Eye (tissue), 1 donor: ENCODE measurements at places on chromosomes 1 and 21.

DNA sequence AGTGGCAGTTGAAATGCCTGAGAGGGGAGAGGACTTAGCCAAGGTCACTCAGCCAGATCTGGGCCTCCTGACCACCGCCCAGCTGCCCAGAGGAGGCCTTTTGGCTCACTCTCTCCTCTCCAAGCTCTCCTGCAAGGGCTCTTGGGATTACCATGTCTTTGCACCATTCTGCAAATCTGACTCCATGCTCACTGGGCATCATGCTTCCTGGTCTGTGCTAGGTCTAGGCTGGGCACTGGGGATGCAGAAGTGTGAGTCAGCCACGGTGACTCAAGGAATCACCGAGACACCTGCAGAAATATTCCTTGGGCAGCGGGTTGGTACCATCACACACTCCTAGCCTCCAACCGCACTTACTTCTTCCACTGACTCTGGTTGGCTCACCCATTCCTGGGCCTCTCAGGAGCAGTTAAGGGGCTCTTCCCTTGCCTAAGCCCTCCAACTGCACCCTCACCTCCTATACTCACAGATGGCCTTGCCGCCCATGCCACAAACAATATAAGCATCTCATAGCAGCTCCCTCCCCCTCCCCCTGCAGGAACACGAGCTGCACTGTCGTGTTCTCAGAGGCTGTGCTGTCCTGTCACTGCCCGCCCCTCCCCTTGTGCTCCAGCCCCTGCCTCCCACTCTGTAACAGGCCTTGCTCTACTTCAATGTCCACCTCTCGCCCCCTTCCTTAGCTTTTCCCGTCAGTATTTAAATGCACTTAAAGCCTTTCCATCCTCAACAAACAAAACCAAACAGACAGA is 34.8 kb downstream of the CDCP2 start:
- peak; percentile 47 for DNase-seq

DNA sequence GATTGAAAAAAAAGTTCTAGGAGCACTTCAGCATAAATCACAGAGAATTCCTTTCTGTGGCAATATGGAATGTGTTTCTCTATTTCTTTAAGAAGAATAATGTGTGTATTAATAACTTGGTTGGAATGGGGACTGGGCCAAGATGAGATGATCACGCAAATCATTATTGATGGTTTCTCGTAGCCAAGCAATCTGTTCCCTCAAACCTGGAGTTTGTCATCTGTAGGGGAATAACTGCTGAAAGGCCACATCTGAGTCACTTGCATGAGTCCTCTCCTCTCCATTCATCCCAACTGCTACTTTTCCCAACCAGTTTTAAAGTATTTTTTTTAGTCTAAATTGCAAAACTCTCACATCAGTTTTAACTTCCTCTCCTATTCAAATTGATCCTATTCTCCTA is 480.4 kb downstream of the PLPP3 start:
- no peak for DNase-seq

- DNase-seq = no peak
These were observed 33.0 kb upstream of the ADARB1 start for GRCh38 chr21:45041351-45041805.

DNA sequence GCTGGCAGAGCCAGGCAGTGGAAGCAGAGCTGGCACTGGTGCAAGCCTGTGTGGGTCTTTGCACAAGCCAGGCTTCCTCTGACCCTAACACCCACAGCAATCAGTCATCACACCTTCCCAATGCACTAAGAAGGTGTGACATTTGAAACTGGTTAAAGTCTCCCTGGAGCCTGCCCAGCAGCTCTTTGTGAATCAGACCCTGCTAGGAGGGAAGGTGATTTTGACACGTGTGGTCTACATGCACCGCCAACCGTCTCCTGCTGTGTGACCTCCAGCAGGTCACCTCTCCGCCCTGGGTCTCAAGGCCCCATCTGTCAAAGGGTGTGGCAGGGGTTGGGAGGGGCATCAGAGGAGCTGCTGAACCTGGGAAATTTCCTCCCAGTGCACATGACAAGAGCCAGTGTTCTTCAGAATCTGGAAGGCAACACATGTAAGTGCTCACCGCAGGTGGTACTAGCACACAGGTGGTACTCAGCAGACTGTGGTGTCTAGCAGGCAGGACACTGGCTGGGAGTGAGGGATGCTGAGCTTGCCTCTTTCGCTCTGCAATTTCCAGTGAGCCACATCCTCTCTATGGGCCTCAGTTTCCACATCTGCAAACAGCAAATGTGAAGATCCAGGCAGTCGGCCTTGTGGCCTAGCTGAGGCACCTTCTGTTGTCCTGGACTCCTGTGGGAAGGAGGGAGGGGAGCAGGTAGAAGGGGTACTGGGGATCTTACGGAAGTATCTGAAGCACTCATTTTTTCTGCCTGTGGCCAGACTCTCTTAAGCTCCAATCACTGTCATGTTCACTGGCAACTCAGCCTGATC is 123.2 kb downstream of the DMRTB1 start:
- no peak for DNase-seq

- peak; percentile 35 for DNase-seq
These were observed 41.2 kb upstream of the CFAP298 start for GRCh38 chr21:32653326-32653901.

- no peak for DNase-seq
These were observed 278.6 kb upstream of the LYPLAL1 start for GRCh38 chr1:218895064-218895587.

DNA sequence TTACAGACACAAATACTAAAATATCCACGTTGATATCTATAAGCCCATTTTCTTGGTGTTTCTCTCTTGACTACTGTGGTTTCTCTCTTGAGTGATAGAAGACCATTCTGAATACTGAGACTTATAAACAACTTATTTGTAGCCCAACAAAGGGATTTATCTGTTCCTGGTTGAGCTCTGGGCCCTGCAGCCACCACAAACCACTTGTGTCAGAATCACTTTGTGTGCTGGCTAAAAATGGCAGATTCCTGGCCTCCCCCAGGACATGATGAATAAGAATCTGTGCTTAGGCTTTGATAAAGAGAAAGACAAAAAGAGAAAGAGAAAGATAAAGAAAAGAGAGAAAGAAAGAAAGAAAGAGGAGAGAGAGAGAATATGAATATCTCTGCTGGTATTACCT is 18.9 kb upstream of the MCOLN2 start:
- no peak for DNase-seq

- no peak for DNase-seq
These were observed 65.7 kb downstream of the TLR5 start for GRCh38 chr1:223077247-223077833.

DNA sequence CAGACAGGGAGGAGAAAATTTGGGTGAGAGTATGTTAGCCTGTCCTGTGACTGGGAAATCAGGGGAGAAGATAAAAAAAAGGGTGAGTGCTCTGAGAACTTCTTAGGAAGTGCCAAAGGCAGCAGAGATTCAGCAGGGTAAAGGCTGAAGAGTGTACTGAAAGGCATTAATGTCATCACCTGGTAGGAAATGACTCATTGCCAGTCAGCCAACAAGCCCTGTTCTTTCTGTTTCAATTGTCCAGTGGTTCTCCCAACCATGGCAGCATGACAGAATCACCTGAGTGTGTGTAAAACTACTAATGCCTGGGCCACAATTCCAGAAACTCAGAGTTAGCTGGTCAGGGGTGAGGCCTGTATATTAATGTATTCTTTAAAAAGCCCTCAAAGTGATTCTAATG is 83.5 kb downstream of the INTS7 start:
- no peak for DNase-seq

GRCh38 chr1:31677401-31677800 is 26.4 kb downstream of the COL16A1 start:
- no peak for DNase-seq
